ENCODE measurements at places on chromosomes 5 and 9. TPM values are rescaled to one million over a fixed set of nuclear protein-coding genes. Genes with fewer than 3 reads are reported as not detected.

WHRN gene
- total RNA-seq: 10.2 TPM

- no peaks in the 10 kb centered on the region for H3K36me3 ChIP-seq
- H3K27ac ChIP-seq: no peak overlapping the region
- DNase-seq: no peak
- H3K27me3 ChIP-seq: no peaks in the 10 kb centered on the region
- no peak overlapping the region for H3K4me3 ChIP-seq
Observed at GRCh38 chr5:24530906-24531305, 113.9 kb downstream of the CDH10 start.

GRCh38 chr5:111121926-111122325, 29.8 kb downstream of the WDR36 start:
- H3K36me3 ChIP-seq: no peaks in the 10 kb centered on the region
- H3K27me3 ChIP-seq: no peaks in the 10 kb centered on the region
- no peaks in the 10 kb centered on the region for H3K4me1 ChIP-seq
- no peak overlapping the region for H3K27ac ChIP-seq
- DNase-seq: no peak
- H3K4me3 ChIP-seq: no peak overlapping the region

ECM2 gene
- total RNA-seq: 2.0 TPM

DNA sequence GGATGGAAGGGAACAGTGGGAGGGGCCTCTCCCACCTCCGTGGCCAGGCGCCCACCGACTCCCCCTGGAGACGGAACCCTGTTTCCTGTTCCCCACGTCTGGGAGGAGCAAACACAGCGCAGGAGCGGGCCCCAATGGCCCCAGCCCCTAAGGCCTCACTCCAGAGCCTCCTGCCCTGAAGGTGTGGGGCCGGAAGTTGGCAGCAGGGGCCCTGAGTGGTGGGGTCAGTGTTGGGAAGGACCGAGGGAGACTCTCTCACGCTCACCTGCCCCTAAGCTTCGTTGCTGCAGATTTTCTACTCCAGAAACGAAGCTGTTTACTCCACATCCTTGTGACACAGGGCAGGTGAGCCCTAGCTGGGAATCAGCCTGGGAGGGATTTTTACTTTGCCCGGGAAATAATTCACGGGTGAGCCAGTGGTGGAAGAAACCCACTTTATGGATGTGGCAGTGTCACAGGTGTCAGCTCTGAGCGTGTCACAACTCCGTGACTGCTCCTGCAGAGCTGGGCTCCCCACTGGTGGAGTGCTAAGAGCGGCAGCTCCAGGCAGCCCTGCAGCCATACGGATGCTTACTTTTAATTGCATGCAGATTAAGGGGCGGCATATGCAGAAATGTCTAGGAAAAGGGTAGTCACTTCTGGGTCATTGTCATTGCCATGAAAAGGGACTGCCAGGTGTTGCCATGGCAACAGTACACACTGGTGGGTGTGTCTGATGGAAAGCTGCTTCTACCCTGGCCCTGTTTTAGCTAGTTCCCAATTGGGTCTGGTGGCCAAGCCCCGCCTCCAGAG, 77.5 kb upstream of the OLFM1 start:
- no peak for DNase-seq
- H3K27me3 ChIP-seq: no peaks in the 10 kb centered on the region
- no peak overlapping the region for H3K4me3 ChIP-seq
- no peak overlapping the region for H3K27ac ChIP-seq

FIBCD1 gene
- not detected for total RNA-seq

DNA sequence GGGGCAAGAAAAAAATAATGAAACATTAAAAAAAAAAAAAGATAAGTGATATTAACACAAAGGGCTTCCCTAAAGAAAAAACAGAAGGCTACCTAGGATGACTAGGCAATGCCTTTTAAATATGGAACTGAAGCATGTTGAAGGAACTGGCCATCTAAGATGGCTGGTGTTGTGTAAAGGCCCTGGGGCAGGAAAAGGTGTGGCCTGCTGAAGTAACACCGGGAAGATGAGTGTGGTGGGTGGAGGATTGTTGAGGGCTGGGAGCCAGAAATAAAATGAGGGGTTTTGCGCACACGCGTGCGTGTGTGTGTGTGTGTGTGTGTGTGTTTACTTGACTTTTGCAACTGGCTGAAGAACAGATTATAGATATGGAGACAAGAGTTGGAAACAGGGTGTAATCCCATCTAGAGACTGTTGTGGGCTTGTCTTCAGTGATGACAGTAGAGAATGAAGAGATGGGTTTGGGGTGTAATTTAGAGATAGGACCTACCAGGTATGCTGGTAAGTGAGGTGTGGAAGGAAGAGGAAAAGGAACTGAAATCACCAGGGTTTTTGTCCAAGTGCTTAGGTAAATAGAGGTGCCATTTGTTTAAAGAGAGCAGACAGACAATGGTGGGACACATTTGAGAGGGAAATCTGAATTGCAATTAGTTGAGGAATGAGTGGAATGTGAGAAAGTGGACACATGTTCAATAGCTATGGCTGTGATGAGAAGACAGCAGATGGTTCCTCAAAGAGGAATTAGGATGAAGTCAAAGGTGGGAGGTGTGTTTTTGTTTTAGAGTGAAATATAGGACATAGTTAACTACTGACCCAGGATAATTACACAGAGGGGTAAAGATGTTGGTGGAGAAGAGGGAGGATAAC, 33.9 kb downstream of the RAD23B start:
- no peak overlapping the region for H3K27ac ChIP-seq
- no peaks in the 10 kb centered on the region for H3K27me3 ChIP-seq
- no peak for DNase-seq
- peaks cover 3% of the 10 kb centered on the region for H3K4me1 ChIP-seq
- H3K4me3 ChIP-seq: no peak overlapping the region
- peaks cover 14% of the 10 kb centered on the region for H3K36me3 ChIP-seq
